ENCODE measurements at places on chromosomes 1 and 21.

- no peak for DNase-seq
Observed at GRCh38 chr1:3003941-3004270, 17.4 kb upstream of the ACTRT2 start.

DNA sequence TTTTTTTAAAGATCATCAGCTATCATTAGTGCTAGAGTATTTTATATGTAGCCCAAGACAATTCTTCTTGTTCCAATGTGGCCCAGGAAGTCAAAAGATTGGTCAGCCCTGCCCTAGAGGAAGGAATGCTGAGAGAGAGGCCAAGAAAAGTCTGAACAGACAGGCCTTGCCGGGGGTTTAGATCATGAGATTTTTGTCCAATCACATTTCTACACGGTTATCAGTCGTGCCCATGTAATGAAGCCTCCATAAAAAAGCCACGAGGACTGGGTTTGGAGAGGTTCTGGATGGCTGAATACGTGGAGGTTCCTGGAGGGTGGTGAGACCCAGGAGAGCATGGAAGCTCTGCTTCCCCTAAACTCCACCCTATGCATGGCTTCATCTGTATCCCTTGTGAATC lies 24.3 kb upstream of the ENO1 start:
- no peak for DNase-seq

- DNase-seq, result no peak
Observed at GRCh38 chr1:171788696-171789095, 7.2 kb downstream of the METTL13 start.

- DNase-seq, result no peak
Observed at GRCh38 chr1:233631810-233632405, 18.0 kb downstream of the KCNK1 start.

- DNase-seq, result no peak
Observed at GRCh38 chr1:68725001-68725752, 228.3 kb upstream of the DEPDC1 start.

DNA sequence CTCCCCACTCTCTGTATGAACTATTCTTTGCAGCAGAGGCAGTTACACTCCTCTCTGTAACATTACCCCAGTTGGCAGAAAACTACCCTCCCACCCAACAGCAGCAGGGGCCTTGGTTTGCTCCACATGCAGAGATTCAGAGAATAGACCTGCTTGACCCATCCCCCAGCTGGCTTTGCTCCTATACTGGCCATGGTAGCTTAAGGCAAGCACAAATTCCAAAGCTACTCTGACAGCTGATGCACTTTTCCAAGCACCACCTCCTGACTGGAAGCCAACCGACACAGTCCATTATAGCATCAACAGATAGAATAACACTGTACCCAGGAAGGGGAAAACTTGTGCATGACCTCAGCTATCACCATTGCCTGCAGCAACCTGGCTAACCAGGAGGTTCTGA lies 846.5 kb upstream of the NCAM2 start:
- no peak for DNase-seq

DNA sequence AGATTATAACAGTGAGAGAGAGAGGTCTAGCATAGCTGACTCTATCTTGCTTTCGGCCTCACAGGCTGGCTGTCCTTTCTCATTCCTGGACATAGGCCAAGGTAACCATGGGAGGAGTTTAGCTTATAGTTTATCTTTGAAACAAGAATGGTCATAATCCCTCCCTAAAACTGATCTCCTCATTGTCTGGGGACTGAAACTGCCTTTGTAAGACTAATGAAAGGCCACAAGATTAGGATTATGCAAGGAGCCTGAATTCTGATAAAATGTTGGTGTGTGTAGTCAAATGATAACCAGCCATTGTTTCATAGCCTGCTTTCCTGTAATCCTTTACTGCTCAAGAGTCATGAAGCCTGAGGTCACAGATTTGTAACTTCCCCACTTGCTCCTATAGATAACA lies 131.9 kb upstream of the LYPLAL1 start:
- no peak for DNase-seq

GRCh38 chr1:15231714-15232201 lies 15.3 kb upstream of the FHAD1 start:
- DNase-seq, result no peak

- DNase-seq, result no peak
Observed at GRCh38 chr1:61687901-61688300, 37.0 kb downstream of the TM2D1 start.

DNA sequence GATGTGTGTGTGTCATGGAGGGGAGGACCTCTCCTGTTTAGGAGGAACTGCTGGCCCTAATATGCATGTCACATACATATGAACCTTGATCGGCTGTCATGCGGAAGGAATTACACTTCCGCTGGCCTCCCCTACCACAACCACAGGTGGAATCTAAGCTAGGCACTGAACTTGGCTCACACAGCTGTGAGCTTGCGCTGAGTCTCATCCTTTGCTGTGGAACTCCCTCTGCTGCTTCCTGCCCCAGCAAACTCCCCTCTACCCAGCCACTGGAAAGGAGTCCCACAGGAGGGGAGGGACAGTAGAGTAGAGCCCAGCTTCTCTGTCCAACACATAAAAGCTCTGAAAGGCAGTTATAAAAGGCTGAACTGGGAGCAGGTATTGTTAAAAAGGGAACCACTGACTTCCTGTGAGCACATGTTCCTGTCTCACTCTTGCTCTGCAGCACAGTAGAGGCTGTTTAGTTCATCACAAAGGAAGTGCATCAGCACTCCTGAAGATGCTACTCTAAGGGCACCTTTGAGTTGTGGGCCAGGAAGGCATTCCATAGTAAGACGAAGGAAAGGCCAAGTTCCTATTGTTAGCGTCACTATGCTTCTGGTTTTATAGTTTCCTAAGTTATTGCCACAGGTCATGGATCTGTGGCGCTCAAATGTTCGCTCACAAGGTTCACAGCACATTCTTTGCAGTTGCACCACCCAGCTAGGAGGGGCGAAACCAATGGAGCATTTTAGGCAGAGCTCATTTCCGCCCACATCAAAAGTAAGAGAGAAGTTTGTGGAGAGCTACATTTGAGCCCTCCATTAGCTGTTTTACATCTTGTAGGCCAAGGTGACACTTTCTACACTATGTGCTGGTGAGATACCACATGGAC lies 17.7 kb upstream of the PTPRC start:
- peak; percentile 60 for DNase-seq

DNA sequence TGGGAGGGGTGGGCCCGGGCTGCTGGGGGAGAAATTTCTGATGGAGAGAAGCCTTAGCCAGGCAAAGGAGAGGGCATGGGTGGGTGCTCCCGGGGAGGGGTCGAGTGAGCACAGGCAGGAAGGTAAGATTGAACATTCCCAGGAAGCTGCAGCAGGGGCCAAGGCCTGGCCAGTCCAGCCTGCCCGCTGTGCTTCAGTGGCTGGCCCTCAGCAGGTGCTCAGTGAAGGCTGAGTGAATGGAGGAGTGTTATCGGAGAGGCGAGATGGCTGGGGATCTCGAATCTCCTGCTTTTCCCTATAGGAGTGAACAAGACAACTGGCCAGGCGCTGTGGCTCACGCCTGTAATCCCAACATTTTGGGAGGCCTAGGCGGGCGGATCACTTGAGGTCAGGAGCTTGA lies 20.9 kb downstream of the SPSB1 start:
- no peak for DNase-seq

- no peak for DNase-seq
Observed at GRCh38 chr21:42785666-42786427, 93.5 kb downstream of the WDR4 start.

DNA sequence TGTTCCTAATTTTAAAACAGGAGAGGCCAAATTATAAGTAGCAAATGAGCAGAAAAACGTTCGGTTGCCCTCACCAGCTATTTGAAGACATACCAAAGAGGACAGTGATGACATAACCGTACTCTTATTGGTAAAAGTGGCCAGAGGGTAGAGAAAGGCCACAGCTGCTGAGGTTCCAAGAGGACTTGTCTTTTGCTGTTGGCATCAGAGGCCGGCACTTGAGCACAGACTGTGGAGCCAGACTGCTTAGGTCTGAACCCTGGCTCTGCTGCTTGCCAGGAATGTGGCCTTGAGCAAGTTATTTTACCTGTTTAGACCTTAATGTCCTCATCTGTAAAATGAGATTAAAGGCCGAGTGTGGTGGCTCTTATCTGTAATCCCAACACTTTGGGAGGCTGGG lies 14.9 kb downstream of the ETV3L start:
- no peak for DNase-seq

DNA sequence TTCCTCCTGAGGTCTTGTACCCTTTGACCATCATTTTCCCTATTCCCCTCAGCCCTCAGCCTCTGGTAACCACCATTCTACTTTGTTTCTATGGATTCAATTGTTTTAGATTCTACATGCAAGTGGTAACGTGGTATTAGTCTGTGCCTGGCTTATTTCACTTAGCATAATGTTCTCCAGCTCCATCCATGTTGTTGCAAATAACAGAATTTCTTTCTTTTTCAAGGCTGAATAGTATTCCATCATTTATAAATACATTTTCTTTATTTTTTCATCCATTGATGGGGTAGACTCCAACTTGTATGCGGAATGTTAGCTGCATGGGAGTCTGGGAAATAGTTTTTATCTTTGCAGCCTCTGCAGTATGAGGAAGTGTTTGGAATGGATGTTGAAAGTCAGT lies 26.3 kb upstream of the TMEM54 start:
- no peak for DNase-seq

GRCh38 chr1:4741876-4742423 lies 87.5 kb downstream of the AJAP1 start:
- DNase-seq, result no peak

GRCh38 chr21:24897883-24898282 lies 709.4 kb downstream of the MRPL39 start:
- DNase-seq, result no peak

DNA sequence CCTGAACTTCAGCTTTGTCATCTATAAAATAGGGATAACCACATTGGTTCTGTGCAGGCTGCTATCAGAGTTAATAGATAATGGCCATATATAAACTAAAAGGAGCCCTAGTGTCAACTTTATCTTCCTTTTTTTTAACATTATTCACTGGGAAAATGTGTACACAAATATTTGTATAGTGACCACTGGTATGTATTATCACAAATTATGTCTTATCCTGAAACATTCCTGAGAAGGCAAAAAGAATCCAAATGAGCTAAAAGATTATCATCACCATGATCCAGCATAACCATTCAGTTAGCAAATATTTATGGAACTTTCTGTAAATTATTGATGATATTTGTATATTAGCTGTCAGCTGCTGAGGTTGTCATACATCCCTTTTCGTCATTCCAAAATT lies 16.6 kb downstream of the ANGPTL3 start:
- DNase-seq, result no peak

GRCh38 chr1:97925151-97925550 lies 4.3 kb upstream of the DPYD start:
- DNase-seq, result no peak

GRCh38 chr1:201539561-201540431 lies 869 bp downstream of the NAV1 start:
- no peak for DNase-seq

- no peak for DNase-seq
Observed at GRCh38 chr1:14109276-14109635, 409.3 kb downstream of the PRDM2 start.

All from effector memory CD4-positive, alpha-beta T cell (primary cell).